Fibroblast of skin of left biceps (primary cell): ENCODE measurements at places on chromosomes 2 and 18.
A peak's percentile ranks its signal among the peaks of the same experiment; 100 is the strongest.

DNA sequence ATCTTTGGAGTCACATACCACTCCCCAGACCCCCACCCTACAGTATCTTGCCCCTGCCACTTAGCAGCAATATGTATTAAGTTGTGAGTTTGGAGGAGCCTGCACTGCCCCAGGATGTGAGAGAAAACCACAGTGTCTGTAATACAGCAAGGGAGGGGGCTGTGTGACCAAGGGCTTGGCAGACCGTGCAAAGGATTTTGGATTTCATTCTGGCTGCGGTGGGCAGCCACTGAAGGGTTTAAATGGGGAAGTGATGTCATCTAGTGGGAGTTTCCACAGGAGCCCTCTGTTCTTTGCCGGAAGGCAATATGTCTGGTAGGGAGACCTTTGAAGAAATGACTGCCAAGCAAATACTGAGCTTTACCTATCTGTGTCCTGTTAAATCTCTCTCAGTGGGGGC lies 202.4 kb downstream of the FHOD3 start:
- no peak for DNase-seq

GRCh38 chr2:224379986-224380385 lies 21.9 kb downstream of the FAM124B start:
- no peak for DNase-seq

DNA sequence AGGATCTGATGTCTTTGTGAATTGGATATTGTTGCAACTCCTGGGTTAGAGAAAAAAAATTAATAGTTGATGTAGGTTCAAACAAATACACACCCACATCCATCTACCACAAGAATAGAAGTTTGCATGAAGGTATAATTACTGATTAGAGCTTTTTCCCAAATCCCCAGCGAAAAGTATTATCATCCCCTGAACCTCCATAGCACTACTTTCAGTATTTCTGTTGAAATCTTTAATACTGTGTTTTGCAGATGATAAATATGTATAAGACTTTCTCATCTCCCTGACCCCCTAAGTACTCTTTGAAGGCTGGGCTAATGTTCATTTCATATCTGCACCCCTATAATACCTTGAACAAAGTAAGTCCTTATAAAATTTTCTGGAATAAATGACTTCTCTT lies 6.4 kb downstream of the FN1 start:
- no peak for DNase-seq

GRCh38 chr18:36440614-36441013 lies 143.1 kb downstream of the FHOD3 start:
- peak; percentile 61 for DNase-seq

- peak; percentile 10 for DNase-seq
These were observed 46.6 kb upstream of the AGAP1 start for GRCh38 chr2:235447210-235447609.

DNA sequence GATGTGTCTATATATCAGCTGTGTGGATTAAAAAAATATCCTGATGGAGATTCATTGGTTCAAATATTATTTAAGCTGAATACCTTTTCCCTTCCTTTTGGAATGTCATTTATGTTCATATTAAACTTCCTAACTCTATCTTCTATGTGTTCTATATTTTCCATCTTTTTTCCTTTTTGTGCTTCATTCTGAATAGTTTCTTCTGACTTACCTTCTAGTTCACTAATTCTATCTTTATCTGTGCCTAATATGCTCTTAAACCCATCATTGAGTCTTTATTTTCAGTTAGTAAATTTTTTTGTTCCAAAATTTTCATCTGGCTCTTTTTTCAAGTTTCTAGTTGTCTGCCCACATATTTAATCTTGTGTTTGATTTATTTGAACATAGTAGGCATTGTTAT lies 219.4 kb upstream of the STON1 start:
- DNase-seq = no peak
